ENCODE measurements at places on chromosomes 4 and X. TPM values are rescaled to one million over a fixed set of nuclear protein-coding genes. Genes with fewer than 3 reads are reported as not detected.

GRCh38 chr4:38266616-38267015 lies 306.4 kb downstream of the PTTG2 start:
- no peaks in the 10 kb centered on the region for H3K27me3 ChIP-seq
- H3K4me3 ChIP-seq: no peak overlapping the region
- peak; percentile 48 for DNase-seq
- H3K27ac ChIP-seq: no peak overlapping the region
- no peaks in the 10 kb centered on the region for H3K36me3 ChIP-seq

DNA sequence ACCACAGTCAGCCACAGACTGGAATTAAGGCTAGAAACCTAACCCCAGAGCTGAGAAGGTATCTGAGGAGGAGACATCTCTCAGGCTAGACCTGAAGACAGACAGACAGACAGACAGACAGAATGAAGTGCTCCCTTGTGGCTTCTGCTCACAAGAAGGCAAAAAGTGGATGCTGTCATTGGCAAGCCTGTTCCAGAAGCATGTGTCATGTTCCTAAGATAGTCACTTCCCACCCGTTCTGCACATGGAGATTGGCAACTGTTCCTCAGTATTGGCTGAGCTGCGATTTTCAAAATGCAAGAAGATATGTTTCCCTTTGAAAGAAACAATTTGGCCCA lies 166.4 kb downstream of the NSUN7 start:
- DNase-seq: peak; percentile 77
- H3K27ac ChIP-seq: no peak overlapping the region
- H3K4me1 ChIP-seq: peaks cover 20% of the 10 kb centered on the region
- H3K4me3 ChIP-seq: no peak overlapping the region
- no peaks in the 10 kb centered on the region for H3K27me3 ChIP-seq

GRCh38 chrX:42135583-42136228 lies 212.4 kb upstream of the CASK start:
- DNase-seq: no peak
- no peak overlapping the region for H3K4me3 ChIP-seq
- no peaks in the 10 kb centered on the region for H3K36me3 ChIP-seq
- H3K27me3 ChIP-seq: no peaks in the 10 kb centered on the region
- no peaks in the 10 kb centered on the region for H3K4me1 ChIP-seq
- H3K27ac ChIP-seq: no peak overlapping the region

DNA sequence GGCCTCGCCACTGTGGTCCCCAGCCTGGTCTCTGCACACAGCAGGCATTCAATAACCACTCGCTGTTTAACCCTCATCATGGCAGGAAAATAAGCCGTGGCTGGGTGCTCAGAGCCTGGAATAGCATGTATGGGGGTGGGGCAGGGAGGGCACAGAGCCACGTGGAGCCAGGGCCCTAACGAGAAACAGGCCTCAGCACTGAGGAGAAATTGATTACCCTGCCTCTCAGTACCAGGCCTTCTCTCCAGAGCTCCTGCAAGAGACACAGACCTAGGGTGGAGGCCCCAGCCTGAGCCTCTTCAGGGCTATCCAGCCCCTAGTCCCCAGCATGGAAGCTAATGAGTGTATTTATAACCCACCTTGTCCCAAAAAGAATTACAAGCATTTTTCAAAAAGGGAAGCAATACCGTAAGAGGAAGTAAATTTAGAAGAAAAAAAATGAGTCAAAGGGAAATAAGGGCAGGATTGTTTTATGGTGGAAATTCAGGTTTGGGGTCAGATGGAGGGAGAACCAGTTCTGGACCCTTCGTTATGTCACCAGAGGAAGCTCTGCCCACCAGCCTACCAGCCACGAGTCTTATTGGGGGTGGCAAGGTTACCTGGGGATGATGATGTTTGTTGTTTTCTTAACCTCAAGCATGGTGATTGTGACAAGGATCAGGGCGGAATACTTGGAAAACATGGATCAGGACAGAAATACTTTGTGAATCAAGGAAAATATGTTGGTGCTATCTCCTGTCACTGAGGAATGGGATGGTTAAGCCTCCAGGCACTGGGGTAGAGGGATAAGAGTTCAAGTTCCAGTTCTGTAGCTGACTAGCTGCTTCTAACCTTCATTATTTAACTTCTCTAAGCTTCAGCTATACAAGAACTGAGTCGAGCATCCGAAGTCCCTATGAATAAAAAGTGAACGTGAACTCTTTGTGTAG lies 101.9 kb upstream of the RBPJ start:
- no peak for DNase-seq
- H3K4me3 ChIP-seq: no peak overlapping the region
- H3K36me3 ChIP-seq: no peaks in the 10 kb centered on the region
- H3K27ac ChIP-seq: no peak overlapping the region

GRCh38 chr4:4386736-4387392 lies at the start of gene NSG1:
TSS of gene NSG1 (plus strand) at chr4:4387102. CDS start at chr4:4387630, 528 bp downstream.
- no peaks in the 10 kb centered on the region for H3K36me3 ChIP-seq
- peak; percentile 18 for DNase-seq
- H3K27me3 ChIP-seq: peaks cover 81% of the 10 kb centered on the region

DNA sequence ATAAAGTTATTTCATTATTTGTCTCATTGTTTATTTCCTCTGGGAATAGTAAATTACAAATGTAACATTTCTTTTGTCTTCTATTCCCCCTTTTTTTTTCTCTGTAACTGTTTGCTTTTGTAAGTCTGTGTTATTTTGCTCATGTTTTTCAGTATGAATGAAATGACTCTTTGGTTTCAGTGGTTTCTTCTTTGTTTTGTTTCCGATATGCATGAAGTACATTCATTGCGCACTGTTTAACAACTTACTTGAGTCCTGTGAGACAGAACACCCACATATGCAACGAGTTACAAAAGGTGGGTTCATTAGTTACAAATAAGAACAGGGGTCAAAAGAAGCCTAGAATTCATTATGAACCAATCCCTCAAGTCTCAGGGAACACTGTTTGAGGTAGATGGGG lies 175.0 kb upstream of the UGT8 start:
- H3K27ac ChIP-seq: no peak overlapping the region
- no peaks in the 10 kb centered on the region for H3K36me3 ChIP-seq
- no peaks in the 10 kb centered on the region for H3K4me1 ChIP-seq
- no peak overlapping the region for H3K4me3 ChIP-seq

DNA sequence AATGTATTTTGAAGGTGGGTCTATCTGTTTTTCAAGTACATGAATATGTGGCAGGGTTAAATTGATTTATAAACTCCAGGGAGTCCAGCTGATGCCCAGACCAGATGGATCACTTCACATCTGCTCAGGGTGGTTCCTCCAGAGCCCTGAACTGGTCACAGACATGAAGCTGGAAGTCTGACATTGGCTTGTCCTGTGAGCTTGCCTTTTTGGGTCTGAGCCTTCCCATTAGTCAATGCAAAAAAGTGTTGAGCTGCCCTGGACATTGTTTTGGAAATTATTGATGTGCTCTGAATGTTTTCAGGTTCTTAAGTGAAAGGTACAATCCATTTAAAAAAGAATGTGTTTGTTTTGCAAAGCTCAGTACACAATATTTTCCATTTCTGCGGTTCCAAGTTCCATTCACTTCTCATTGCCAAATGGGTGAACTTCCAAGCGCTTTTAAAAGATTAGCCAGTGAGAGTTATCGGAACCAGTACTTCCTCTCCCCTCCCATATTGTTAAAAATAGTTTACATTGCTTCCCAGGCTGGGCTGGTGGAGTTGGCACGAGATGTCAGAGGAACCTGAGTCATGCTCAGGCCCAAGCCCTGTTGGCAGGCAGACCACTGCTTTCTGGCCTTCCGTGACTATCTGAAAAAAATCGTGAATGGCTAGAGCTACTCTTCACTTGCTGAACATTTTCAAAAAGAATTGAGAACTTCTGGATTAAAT lies 52.1 kb downstream of the PDGFRA start:
- peak overlapping the region; percentile 78 for H3K27ac ChIP-seq
- DNase-seq: peak; percentile 93
- peaks cover 70% of the 10 kb centered on the region for H3K36me3 ChIP-seq
- H3K4me3 ChIP-seq: no peak overlapping the region

The ABCD1 gene
- polyA plus RNA-seq: 8.3 TPM

All from IMR-90 (cell line).